HS-5 (cell line): ENCODE measurements at places on chromosomes 1 and 21.

DNA sequence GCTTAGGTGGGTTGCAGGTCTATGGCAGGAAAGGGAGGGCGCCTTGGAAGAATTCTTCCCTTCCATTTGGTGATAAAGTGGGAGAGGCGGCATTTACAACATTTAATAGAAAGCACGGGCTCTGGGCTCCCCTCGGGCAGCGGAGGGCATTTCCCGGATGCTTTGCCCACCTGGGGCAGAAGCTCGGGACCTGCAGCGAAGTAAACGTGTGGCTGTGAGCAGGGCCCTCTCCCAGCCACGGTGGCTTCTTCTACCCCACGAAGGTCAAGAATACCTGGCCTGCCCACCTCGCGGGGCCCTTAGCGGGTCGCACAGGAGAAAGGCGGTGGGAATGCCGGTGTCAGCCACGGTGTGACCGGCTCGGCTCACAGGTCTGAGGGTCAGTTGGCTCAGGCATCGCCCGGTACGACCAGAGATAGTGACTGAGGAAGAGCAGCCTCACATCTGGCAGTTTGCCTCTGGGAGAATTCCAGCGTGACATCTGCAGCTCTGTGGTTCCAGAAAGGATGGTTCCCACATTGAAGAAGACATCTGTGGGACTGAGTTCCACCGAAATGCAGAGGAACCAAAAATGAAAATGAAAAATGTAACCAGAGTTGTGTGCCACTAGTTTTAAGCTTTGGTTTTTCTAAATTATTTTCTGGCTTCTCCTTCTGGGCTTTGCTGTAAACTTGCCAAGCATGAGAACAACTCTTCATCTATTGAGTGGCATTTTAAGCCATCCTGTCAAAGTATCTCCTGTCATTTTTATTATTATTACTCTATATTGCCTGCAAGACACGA is 720 bp upstream of the F3 start:
- DNase-seq: no peak

DNA sequence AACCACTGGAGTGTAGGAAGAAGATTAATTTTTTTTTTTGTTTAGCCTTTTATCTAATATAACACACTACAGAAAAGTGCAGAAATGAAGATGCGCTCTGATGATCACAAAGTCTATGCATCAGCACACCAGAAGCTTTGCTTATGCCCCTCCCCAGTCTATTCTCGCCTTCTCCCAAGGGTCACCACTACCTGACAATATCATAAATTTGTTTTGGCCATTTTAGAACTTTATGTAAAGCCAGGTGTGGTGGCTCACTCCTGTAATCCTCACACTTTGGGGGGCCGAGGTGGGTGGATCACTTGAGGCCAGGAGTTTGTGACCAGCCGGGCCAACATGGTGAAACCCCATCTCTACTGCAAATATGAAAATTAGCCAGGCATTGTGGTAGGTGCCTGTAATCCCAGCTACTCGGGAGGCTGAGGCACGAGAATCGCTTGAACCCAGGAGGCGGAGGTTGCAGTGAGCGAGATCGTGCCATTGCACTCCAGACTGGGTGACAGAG is 231.3 kb downstream of the FOXD2 start:
- DNase-seq: no peak

- DNase-seq: no peak
These were observed 5.0 kb upstream of the FMN2 start for GRCh38 chr1:240086726-240087125.

GRCh38 chr1:200217703-200218102 is 190.2 kb downstream of the NR5A2 start:
- no peak for DNase-seq

GRCh38 chr1:2509589-2509988 is 16.8 kb downstream of the PANK4 start:
- no peak for DNase-seq

DNA sequence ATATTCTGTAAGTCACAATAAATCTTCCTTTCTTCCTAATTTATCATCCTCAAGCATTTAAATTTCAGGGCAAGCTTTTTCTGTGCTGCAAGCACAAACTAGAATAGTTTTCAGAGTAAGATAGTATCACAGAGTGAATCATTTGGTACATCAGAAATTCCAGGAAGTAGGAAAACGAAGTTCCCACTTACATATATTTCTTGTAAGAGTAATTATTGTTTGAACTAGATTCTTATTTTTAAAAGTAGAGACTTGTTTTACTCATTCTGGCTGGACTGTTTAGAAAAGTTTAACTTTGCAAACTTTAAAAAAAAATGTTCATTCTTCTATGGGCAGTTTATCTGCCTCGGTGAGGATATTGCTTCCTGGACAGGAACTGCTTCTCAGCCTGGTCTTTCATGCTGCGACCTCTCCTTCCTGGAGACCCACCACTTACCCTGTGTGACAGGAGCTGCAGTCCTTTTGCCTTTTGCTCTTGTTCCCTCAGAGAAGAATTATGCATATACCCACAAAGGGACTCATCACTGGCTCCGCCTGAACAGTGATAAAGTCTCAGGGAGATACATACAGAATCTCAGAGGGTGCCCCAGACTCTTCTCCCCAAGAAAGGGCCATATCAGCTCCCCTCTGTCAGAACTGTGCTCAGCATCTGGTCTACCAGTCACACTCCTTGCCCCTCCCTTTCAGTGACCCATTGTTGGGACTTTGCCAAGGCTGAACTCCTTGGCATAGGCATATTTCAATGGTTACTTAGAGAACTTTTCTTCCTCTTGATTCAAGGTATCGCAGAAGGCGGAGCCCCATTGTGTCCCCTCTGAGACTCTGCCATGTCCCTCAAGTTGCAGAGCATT is 102.7 kb upstream of the CD55 start:
- no peak for DNase-seq

GRCh38 chr1:5390504-5390903 is 601.7 kb downstream of the NPHP4 start:
- no peak for DNase-seq

DNA sequence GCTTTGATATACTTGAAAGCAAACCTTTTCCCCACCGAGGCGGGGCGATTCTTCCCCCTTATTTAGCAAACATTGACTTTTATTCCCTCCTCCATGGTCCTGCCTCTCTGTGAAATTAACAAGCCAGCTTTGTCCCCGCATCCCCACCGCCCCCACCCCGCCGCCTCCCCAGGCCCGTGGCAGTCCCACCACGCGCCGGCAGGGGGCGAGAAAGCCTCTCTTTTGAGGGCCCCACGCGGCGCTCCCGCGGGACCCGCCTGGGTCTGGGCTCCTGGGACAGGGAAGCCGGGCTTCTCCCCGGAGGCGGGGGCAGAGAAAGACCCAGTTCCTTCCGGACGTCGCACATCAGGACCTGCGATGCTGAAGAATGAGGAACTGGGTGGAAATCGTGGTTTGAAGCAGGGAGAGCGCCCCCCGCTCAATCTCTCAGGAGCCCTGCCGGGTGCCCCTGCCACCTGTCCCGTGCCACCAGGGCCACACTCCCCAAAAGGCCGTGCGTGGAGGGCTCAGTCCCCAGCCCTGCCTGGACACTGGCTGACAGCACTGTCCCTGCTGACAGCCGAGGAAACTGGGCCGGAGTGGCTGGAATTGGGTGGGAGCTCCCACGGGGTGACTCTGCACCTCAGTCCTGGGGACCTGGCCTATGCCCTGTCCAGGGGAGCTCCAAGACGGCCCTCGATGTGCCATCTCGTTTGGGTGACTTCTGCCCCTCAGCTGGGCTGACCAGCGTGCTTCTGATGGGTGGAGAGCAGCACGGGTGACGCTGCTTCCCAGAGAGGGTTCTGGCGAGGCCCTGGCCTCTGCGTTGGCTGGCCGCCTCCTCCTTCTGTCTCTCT is 8.6 kb upstream of the ACTRT2 start:
- no peak for DNase-seq

- DNase-seq: no peak
These were observed 37.2 kb downstream of the SETD4 start for GRCh38 chr21:36023092-36023480.

DNA sequence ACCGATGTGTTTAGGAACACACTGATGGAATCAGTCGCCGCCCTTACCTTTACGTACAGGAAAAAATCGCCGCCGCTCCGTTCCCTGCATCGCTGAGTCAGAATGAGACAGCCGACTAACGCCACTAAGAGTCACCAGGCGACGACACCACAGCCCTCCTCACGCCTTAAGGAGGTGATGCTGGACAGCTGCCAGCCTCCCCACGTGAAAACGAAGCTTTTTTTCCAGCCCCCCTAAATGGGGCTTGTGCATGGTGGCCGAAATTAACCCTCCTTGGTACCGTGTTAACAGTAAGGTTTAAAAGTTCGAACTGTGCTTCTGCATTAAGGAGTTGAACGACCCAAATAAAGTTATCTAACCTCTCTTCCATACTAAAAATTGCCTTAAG is 511 bp downstream of the DNTTIP2 start:
- no peak for DNase-seq

- DNase-seq: no peak
These were observed 157.2 kb downstream of the DENND1B start for GRCh38 chr1:197618061-197618460.

- no peak for DNase-seq
These were observed 3.7 kb downstream of the PFKL start for GRCh38 chr21:44303490-44303981.

DNA sequence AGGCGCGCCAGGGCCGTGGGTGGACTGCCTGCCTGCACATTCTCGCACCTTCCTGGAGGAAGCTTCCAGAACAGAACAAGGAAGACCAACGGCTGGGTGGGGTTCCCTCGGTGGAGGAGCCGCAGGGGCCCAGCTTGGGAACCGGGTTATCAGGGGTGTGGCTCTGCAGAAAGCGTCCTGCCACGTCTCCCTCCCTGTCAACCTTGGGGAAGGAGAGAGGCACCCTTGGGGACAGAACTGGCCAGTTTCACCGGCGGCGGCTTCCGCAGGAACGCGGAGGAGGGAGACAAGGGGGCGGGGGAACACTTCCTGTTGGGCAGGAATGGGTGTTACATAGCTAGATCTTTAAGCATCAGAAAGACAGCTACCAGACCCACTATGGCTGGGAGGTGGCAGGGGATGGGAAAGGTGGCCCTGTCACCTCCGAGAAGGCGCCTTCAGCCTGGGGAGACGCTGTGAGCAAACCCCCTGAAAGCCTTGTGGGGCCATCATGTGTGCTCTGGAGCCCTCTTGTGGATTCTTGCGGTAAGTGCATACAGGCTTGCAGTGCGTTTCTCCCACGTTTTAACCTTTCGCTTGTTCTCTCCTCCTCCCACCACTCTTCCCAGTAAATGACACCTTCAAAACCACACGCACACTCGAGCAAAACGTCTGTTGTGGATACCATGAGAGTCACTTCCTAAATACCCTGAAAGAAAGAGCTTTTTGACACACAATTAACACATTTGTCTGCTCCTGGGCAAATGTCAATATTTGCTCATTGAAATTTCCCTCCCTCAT is 3.8 kb upstream of the PLEKHA6 start:
- peak; percentile 49 for DNase-seq

- peak; percentile 37 for DNase-seq
These were observed 639 bp upstream of the SPATA1 start for GRCh38 chr1:84505493-84506001.

DNA sequence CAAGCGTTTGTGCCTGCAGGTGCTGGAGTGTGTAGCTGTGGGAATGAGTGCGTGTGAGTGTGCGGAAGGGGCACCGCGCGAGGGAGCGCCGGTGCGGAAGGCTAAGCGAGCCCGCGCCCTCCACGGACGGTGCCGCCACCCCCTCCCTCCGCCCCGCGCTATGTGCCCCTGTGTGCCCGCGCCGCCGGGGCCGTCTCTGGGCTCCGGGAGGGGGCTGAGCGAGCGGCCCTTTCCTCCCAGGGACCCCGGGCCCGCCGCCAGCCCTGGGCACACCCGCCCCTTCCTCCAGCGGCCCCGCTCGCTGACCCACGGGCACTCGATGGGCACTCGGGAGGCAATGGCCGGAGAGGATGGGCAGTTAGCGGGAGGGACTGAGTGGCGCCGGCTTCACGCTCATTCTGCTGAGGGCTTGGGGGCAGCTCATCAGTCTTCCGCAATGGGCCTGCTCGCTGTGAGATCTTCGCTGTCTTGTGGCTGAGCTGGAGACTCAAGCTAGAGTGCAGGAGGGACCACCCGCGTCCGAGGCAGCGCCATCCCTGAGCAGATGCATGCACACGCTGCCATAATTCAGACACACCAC is 8.6 kb upstream of the ADGRB2 start:
- DNase-seq: no peak

DNA sequence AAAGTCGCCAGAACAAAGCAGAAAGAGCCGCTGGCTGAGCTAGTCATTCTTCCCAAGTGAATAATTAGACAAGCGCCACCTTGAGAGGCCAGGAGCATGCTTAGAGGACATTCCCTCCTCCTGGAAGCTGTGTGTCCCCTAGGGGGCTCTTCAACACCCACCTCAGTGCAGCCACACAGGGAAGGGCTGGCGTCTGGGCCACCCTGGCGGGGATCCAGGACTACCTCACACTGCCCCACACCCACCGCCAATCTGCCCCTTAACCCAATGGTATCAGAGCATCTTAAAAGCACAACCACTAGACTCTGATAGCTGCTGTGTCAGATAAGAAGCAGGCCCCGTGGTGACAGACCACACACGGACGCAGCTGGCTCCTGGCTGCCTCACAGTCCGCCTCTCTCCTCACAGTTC is 24.9 kb downstream of the SETD4 start:
- DNase-seq: no peak
